ENCODE measurements at places on chromosomes 5 and 9.

- no peak for DNase-seq
These were observed 75.0 kb upstream of the NIPBL start for GRCh38 chr5:36801523-36801922.

DNA sequence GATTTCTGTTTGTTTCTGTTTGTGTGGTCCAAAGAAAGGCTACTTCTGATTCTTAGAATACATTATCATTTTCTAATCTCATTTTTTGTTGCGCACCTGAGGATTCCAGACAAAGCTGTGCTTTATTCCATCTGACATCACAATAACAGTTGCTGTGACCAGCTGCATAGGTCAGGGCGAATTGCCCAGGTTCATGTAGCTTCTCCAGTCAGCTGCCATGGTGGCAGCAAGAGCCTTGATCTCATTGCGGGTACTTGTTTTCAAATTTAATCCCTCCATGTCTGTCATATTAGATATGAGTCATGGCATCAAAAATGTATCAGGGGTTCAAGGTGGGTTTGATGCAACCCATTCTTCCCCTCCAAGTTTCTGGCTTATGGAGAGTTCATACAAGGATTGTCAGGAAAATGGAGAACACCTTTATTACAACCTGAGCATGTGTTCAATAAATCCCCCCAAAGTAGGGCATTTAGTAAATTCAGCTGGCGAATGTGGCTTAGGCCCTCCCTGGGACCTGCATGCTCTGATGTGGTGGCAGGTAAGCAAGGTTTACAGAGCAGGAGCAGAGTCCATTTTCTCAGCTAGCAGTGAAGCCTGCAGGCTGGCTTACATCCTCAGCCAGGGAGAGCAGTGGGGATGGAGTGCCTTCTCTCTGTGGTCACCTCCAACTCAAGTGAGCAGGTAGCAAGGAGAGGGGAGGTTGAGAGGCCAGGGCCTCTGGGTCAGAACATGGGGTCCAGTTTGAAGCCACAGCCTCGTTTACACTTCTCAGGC lies 13.9 kb downstream of the CAVIN4 start:
- no peak for DNase-seq

DNA sequence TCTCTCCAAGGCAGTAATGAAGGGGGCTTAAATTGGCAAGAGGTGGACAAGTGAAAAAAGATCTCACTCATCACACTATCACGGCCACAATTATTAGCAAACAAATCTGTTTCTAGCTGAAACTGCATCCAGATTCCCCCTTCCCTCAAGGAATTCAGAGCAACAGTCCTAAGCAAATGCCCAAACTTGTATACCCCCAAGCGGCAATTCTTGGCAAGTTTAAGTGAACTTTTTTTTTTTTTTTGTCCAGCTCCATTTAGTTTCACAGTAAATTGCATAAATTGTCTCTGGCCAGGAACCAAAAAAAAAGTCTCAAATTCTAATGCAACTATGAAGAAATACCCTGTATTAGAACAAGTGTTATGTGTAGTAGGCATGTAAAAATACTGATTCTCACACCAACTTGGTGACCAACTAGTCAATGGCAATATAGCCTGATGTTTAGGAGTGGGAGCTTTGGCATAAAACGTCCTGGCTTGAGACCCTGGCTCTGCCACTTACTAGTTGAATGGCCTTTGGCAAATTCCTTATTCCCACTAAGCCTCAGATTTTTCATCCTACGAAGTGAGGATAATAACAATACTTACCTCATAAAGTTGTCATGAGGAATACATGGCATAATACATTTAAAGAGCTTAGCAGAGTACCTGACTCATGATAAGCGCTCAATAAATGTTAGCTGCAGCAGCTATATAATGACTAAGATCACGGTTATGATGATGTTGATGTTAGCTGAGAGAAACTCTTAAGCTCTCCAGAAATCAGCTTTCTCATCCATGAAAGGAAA lies 193.2 kb downstream of the ADAMTSL1 start:
- no peak for DNase-seq

GRCh38 chr5:151591144-151591819 lies at the start of gene FAT2:
FAT2 (minus strand) TSS chr5:151591331; CDS start chr5:151568931, 22,400 bp downstream.
- no peak for DNase-seq

DNA sequence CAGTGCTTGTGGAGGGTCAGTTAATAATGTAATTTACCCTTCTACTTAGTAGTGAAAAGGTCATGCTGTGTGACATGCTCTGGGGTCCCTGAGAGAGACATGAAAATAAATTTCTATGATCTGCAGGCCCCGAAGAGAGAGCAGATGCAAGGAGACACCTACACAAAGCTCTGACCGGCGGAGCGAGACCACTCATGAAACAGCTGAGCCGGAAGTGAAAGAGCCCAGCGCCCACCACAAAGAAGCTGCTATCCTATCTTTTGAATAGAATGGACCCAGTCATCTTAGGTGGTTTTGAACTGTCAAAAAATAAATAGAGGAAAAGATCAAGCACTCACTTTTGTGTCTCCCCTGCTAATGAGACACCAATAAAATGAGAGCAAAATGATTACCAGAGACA lies 190.0 kb downstream of the MED10 start:
- DNase-seq: no peak

Measured in NCI-H1436 treated with DMSO at 0.1 percent for 48 hours (cell line).